ENCODE measurements at places on chromosomes 12 and 14. TPM values are rescaled to one million over a fixed set of nuclear protein-coding genes. Genes with fewer than 3 reads are reported as not detected.

PHLDA1 gene
- 22.4 TPM for total RNA-seq

- DNase-seq, result no peak
Observed at GRCh38 chr12:125159702-125160101, 94.5 kb downstream of the AACS start.

- no peak for DNase-seq
Observed at GRCh38 chr14:81033698-81034240, 78.3 kb downstream of the TSHR start.

FAM90A1 gene
- 0.26 TPM for total RNA-seq

DNA sequence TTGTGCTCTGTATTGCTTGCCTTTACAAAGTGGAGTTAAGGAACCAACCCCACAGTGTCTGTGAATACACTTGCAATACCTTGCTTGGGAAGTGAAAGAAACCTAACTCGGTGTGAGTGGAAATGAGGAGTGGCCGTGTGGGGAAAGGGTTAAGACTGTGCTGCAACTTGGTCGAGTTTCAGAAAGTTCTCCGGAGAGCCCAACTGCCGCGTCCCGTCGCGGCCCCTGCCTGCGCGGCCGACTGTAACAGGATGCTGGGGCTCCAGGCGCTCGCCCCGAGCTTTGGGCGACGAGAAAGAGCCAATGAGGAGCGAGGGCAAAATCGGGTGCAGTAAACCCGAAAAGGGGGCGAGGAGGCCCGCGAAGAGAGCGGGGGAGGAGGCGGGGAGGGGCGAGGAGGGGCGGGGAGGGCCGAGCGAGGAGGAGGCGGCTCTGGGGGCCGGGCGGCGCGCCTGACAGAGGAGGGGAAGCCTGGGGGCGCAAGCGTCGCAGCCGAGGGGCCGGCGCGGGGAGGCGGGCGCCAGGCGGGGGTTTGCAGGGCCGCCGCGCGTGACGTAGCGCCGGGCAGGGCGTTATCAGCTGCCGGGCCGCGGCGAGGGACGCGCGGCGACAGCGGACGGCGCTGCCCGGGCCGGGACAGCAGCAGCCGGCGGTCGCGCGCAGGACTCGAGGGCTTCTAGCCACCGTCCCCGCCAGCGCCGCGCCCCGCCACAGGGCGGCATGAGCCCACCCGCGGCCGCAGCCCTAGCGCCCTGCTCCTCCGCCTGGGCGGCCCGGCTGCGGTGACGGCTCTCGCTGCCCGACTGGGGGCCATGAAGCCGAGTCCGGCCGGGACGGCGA, at the start of gene DACT1:
TSS of gene DACT1 (plus strand) at position 572 of the 840 bp plus-strand sequence. CDS start at position 813, 241 bp downstream.
- DNase-seq, result peak; percentile 37

DNA sequence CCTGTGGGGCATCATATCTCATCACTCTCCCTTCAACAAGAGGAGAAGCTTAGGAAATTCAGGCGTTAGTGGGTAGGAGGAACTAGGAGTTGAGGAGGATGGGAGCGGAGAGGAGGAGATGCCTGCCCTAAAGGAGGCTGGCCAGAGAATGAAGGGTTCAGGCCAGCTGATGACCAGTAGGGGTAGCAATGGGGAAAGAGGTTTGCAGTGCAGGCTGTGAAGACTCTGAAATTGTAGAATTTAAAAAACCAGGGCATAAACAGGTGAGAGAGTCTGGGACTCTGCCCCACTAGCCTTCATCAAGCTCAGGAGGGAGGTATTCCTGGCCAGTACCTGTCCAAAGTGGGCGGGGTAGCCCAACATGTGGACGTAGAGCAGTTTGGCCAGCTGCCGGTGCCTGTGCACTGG, 809 bp downstream of the AP1G2 start:
- DNase-seq, result peak; percentile 86
